CD4-positive, alpha-beta T cell treated with Interleukin-6 for 4 hours (primary cell): ENCODE measurements at places on chromosomes 3 and 15.

GRCh38 chr3:11002371-11002807 is 9.8 kb downstream of the SLC6A1 start:
- no peak for DNase-seq

DNA sequence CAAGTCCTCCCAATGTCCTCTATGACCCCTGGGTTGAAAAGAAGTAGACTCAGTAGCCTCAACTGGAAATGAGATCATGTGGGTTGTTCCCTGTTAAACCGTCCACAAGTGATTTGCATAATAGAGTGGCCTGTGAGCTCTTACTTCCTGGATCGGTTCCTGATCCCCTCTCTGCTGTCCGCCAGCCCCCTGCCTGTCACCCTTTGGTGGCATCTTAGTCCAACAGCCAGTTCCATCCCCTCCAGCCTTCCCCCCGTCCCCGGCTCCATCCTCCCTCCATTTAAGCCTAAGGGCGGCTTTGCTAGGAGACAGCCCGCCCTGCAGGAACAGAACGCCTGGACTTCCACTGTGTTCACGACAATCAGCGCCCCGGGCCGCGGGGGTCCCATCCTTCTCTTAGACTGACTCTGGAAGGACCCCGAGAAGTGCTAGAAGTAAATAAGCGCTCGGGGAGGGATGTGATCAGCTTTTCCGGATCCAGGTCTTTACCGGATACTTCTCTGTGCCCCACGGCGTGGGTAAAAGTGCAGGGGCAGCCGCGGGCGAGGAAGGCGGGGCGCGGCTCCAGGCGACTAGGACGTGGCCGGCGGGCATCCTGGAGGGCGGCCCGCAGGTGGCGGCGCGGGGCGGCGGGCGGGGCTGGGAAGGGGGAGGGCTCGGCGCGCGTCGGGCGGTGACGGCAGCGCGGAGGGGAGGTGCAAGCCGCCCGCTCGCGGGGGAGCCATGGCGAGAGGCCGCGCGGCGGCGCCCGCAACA is 51.2 kb upstream of the ULK4 start:
- DNase-seq: peak; percentile 83

GRCh38 chr3:179186426-179186825 is 38.3 kb downstream of the PIK3CA start:
- DNase-seq: no peak

DNA sequence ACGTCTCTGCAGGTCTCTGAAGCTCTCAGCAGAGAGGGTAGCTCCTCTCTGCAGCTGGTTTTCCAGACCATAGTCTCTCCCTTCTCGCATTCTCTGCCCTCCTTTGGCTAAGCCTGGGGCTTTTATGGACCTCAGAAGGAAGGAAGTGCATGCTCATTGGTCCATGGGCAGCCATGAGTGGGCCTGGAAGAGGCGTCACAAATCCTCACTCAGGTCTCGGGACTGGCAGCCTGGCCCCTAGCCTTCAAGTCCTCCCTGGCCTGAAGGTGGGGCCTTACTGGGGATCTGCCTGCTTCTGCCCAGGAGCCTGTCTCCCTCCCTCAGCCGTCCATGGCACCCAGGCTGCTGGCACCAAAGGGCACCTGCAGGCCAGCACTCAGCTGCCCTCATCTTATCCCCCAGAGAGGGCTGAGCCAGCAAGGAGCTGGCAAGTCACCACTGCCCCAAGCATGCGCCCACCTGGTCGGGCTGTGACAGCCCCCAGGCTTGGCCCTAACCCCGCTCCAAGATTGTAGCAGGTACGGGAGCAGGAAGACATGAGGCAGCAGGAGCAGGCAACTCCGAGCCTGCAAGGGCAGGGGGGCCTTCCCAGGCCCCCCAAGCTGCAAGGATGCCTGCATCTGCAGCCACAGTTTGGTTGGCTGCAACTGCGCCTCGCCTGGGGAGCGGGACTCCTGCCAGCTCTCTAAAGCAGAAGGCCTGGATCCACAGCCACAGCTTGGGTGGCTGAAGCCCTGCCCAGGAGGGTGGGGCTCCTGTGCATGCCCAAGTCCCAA is 37.4 kb downstream of the GHSR start:
- DNase-seq: no peak

GRCh38 chr3:119034256-119035013 is at the start of gene IGSF11:
IGSF11 (minus strand) TSS chr3:119034846; CDS start chr3:119034582, 264 bp downstream.
- DNase-seq: peak; percentile 73
